Forelimb muscle (tissue), 1 donor: ENCODE measurements at places on chromosomes 7 and 10. TPM values are rescaled to one million over a fixed set of nuclear protein-coding genes. Genes with fewer than 3 reads are reported as not detected.

GRCh38 chr10:57694956-57695608 is 572.6 kb downstream of the IPMK start:
- DNase-seq, result no peak

DNA sequence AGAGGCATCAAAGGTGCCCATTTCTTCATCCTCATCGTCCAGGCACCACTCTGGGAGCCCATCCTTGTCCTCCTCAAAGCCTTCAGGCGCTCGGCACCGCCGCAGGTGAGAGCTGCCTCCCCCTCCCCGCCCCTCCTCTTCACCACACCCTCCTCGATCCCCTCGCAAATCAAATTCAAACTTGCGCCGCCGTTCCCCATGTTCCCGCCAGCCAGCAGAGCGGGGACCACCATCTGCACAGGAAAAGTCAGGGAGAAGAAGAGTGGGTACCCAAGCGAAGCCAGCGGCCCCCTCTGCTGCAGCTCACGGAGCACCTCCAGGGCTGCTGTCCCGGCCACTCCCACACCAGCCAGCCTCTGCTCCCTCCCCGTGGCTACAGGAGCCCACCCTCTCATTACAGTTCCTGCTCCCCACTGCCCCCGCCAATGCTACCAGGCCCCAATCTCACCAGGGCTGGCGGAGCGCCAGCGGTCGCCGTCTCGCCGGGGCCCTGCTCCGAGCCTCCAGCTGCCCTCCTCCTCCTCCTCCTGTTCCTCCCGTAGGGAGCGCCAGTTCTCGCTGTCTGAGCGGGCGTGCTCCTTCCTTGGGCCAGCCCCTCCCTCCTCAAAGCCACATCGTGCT is 7.7 kb downstream of the GIGYF1 start:
- no peak for DNase-seq

DNA sequence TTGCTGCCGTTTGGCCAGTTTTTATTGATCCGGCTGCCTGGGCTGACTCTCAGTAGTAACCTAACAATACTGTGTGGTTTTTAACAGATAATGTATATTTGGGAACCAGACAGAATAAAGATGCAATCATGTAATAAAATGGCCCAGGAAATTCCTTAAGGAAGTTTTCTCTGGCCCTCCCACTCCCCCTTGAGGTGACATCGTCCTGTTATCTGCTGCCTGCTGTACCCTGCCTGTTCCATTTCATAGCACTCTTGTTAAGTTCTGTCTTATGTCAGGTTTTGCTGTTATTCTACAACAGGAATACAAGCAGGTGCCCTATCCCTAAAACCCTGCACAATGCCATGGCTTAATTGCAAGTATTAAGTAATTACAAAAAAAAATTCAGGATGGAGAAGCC is 12.5 kb downstream of the ITGB8 start:
- DNase-seq, result no peak

DNA sequence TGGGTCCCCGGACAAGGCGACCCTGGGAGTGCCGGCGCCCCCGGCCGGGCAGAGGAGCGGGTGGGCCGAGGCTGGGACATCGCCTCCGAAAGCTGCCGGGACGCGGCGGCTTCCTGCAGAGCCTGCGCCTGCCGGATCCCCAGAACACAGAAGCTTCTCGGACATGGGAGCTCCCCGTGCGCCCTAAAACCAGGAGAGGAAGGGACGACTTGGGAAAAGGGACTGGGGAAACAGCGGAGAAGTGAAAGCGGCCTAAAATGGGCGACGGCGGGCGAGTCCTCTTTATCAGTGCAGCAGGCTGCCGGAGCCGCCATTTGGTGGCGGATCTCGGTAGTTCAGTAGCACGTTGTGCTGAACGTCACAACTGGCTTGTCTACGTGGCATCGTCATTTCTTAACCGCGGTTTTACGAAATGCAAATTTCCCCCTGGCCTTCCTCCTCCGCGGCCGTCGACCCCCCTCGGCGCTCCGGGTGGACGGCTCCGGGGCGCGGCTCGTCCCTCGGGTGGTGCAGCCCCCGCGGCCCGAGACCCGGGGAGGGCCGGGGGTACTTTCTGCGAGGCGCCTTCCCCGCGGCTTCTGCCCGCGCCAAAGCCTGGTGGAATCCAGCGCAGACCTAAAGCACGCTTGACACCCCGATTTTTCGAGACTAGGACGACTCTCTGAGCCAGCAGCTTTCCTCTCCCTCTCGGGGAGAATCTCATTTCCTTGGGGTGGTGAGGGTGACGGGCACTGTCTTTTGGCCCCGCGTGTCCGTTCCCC is 9.9 kb upstream of the SPAG6 start:
- no peak for DNase-seq

DNA sequence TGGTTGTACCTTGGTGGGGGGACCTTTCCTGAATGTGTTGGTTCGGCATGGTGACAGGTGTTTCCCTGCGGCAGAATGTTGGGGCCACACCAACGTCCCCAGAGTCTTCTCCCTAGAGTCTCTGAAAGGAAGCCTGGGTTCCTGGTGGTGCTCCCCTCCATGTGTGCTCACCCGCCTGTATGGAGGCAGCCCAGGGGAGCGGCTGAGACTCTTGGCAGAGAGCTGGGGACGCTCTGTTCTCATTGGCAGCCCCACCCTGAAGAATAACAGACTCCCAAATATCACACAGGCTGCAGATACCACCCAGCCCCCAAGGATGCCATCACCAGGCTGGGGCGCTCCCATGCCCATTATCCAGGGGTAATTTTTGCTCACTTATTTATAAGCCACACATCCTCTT is 34.8 kb downstream of the CHST12 start:
- no peak for DNase-seq

GRCh38 chr10:8594176-8594575 is 539.7 kb downstream of the GATA3 start:
- no peak for DNase-seq

- DNase-seq, result no peak
These were observed 1.4 kb downstream of the HECW1 start for GRCh38 chr7:43113622-43114457.

- DNase-seq, result no peak
These were observed 326.6 kb downstream of the ADARB2 start for GRCh38 chr10:1410469-1411395.

GRCh38 chr7:47576031-47576865 is 5.7 kb downstream of the TNS3 start:
- DNase-seq, result no peak

GRCh38 chr7:88321694-88322093 is 15.0 kb upstream of the STEAP4 start:
- no peak for DNase-seq

DNA sequence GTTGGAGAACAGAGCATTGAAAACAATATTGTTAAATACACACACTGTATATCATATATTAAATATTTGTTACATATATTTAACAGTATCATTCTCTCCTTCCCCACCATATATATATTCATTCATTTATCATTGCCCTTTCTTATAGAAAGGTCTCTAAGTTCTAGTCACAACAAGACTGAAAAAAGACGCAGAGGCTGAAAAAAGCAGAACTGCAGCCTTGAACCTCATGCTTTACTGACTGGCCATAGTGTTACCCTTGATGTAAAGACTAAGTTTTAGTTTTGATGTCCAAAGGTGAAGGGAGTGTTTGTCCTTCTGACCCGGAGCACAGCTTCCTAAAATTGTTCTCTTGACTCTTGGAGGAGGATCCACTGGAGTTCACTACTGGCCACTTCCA is 247.9 kb downstream of the PTEN start:
- no peak for DNase-seq

DNA sequence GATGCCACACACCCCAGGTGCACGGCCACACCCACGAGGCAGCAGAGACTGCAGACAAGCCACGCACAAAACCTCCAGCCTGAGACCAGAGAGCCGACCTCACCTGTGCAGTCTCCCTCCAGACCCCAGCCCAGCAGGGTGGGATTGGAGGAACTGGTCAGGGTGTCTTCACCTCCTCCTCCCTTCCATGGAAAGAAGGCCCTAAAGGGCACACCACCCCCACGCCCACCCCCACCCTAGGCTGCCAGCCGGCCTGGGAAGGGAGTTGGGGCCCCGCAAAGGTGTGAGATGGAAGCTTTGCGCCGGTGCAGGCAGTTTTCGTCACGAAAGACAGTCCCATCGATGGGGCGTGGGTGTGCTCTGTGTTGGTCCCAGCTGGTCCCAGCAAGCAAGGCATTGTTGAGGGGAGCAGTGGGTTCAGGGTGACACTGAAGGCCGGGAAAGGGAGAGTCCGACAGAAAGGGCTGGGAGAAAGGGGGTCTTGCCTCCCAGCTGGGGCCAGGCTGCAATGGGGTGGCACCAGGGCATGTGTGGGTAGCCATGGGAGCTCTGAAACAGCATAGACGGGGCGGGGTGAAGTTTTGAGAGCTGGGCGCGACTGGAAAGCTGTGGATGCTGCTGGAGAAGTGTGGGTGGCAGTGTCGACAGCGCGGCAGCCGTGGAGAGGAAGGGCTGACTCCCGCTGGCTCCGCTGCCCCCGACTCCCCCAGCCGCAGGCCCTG is 349.2 kb downstream of the GLRX3 start:
- no peak for DNase-seq

DNA sequence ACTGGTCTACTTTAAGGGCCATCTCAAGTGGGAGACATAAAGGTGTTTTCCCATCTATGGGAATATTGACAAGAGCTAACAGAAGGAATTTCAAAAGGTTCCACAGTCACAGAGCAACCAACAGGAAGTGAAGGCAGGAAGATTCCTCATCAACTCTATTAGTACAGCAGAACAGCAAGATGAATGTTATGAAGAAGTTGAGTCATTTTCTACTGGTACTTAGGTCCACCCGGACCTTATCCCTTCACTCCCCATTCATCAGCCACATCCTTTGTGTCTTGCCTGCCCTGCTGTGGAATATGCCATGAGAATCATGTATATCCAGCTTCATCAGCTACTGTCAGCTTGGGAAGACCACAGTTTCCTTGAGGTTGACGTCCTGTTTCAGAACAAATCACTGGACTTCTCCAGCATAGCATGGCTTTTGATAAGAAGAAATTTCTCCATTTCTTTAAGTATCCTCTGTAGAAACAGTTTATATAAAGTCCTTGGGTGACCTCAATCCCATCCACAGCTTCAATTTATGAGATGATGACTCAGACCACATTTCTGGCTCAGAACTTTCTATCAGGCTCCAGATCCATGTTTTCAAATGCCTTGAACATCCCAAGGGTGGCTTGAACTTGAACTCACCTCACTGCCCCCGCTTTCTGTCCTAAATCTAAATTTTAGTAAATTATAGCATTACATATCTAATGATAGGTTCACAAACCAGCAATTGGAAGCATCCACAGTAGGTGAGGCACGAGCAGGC is 84.9 kb upstream of the AGK start:
- no peak for DNase-seq

- no peak for DNase-seq
These were observed 18.3 kb downstream of the UBE2D1 start for GRCh38 chr10:58352956-58353610.

Gene CCNJ
- 10.7 TPM for polyA plus RNA-seq

Gene TRIM24
- 25.3 TPM for polyA plus RNA-seq

Gene SUN3
- polyA plus RNA-seq, result not detected

Gene LRCH4
- polyA plus RNA-seq, result 25.3 TPM

Gene ZPBP
- polyA plus RNA-seq, result not detected

Gene OR2A1
- 0.63 TPM for polyA plus RNA-seq

Gene FLNC
- polyA plus RNA-seq, result 642 TPM

Gene CDNF
- polyA plus RNA-seq, result 3.5 TPM

Gene PON1
- polyA plus RNA-seq, result 0.47 TPM

Gene CYP2E1
- polyA plus RNA-seq, result 1.4 TPM

Gene CRYGN
- polyA plus RNA-seq, result not detected

Gene HMX3
- polyA plus RNA-seq, result not detected

Gene COG5
- 27.9 TPM for polyA plus RNA-seq

Gene SPRN
- polyA plus RNA-seq, result 4.1 TPM
